ENCODE measurements at places on chromosomes 11 and 22. TPM values are rescaled to one million over a fixed set of nuclear protein-coding genes. Genes with fewer than 3 reads are reported as not detected.

DNA sequence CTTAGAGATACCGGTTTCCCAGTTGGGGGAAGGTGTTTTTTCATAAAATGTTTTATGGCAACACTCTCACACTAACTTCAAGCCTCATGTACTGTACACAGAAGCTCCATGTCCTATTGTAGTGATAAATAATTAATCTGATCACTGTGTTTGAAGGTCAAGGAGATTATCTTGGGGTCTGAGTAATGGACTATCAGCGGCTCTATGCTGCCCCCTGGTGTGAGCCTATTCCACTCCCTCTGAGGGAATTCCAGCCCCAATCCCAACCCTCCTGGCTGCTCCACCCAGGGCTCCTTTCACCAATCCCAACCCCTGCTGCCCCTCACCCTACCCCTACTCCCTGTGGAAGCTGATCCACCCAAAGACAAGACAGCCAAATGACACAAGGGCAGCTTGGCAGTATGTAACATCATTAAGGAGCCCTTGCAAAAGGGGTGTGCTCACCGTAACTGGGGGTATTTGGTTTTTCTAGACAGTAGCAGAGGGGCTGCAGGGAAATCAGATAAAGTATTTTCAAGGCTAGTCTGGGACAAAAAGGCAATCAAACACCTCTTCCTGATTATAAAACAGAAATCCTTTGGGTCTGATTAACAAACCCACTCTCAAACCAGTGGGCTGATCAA, 22.3 kb downstream of the HPS4 start:
- no peaks in the 10 kb centered on the region for H3K4me1 ChIP-seq
- no peak for DNase-seq
- no peak overlapping the region for H3K27ac ChIP-seq
- no peaks in the 10 kb centered on the region for H3K27me3 ChIP-seq

GRCh38 chr22:19984201-19984753, 32.3 kb downstream of the ARVCF start:
- no peak overlapping the region for H3K4me3 ChIP-seq
- peaks cover 8% of the 10 kb centered on the region for H3K27me3 ChIP-seq
- DNase-seq = peak; percentile 76
- no peaks in the 10 kb centered on the region for H3K4me1 ChIP-seq
- no peaks in the 10 kb centered on the region for H3K36me3 ChIP-seq
- no peak overlapping the region for H3K27ac ChIP-seq

DNA sequence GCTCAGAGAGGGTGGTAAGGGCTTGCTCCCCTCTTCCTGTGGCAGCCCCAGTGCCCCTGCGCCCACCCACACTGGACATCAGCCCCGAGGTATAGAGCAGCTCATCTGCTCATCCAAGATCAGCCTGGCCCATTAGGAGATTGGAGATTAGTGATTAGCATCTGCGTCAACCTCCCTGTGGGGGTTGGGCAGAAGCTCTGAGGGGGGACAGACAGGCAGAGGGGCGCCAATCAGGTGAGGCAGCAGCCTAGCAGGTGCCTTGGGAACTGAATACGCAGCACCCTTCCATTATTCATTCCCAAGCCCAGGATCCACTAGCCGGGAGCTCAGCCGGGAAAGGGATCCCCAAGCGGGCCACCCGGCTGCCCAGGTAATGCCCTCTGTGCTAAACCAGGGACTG, 11.0 kb downstream of the SMTN start:
- peaks cover 100% of the 10 kb centered on the region for H3K36me3 ChIP-seq
- no peak overlapping the region for H3K4me3 ChIP-seq
- no peak for DNase-seq
- H3K4me1 ChIP-seq = no peaks in the 10 kb centered on the region
- H3K27ac ChIP-seq = no peak overlapping the region
- H3K27me3 ChIP-seq = no peaks in the 10 kb centered on the region

- no peak overlapping the region for H3K27ac ChIP-seq
- DNase-seq = no peak
- H3K36me3 ChIP-seq = no peaks in the 10 kb centered on the region
- H3K4me3 ChIP-seq = no peak overlapping the region
- H3K27me3 ChIP-seq = no peaks in the 10 kb centered on the region
These were observed 2.4 kb upstream of the OR10V1 start for GRCh38 chr11:59716051-59716450.

The SLC43A1 gene
- 11.8 TPM for total RNA-seq

DNA sequence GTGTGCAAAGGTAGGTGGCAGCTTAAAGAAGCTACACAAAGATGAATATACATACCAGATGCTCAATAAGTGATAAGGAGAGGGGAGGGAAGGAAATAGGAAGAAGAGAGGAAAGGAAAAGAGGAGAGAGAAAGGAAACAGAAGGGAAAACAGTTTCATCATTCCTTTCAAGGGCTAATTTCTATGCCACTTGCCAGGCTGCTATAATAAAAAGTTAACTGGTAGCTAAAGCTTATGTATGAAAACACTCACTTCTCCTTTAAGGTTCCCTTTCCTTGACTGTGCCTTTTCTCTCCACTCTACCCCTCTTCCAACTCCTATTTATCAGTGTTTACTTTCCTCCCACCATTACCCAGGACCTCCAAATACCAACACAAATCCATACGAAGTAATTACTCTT, 347.9 kb downstream of the DLG2 start:
- no peak overlapping the region for H3K27ac ChIP-seq
- no peaks in the 10 kb centered on the region for H3K4me1 ChIP-seq
- no peak for DNase-seq
- H3K4me3 ChIP-seq = no peak overlapping the region
- no peaks in the 10 kb centered on the region for H3K27me3 ChIP-seq
- no peaks in the 10 kb centered on the region for H3K36me3 ChIP-seq

DNA sequence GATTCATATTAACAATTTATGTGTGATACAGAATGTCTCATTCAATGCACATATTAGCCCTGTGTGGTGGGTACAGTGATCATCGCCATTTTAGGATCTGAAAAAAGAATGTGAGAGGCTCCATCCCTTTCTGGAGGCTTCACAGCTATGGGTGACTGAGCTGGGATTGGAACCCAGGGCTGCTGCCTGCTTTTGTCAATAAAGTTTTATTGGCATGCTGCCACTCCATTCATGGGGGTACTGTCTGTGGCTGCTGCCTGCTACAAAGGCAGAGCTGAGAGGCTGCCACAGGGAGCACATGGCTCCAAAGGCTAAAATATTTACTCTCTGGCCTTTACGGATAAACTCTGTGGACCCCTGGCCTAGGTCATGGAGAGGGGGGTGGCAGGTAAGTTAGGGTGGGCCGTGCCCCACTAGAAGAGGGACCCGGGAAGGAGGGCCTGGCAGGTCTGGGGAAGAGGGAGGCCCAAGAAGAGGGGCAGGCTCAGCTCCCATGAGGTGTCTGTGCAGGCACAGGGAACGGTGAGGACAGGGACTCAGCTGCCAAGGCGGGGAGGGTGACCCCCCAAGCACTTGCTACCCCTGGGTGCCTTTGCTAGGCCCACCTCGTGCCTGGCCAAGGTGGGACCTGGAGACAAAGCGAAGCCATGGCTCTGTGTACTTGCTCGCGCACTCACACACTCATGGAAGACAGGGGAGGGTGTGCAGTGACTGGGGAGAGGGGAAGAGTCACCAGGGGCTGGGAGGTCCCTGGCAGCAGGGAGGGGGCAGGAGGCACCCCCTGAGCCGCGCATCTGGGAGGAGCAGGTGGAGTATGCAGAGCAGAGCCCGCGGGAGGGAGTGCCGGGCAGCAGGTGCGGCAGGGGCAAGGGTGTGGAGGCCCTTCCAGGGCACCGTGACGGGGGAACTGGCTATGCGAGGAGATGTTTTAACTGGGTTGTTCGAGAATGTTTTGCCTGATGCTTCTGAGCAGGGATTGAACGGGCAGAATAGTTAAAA, 335.3 kb downstream of the CTTN start:
- no peak overlapping the region for H3K4me3 ChIP-seq
- H3K36me3 ChIP-seq = no peaks in the 10 kb centered on the region
- H3K27ac ChIP-seq = no peak overlapping the region
- no peaks in the 10 kb centered on the region for H3K27me3 ChIP-seq

GRCh38 chr11:84887055-84887629, 740.0 kb downstream of the DLG2 start:
- H3K27me3 ChIP-seq = no peaks in the 10 kb centered on the region
- no peak overlapping the region for H3K27ac ChIP-seq
- no peaks in the 10 kb centered on the region for H3K4me1 ChIP-seq
- no peak overlapping the region for H3K4me3 ChIP-seq
- no peak for DNase-seq
- no peaks in the 10 kb centered on the region for H3K36me3 ChIP-seq

The ARHGEF17 gene
- 56.3 TPM for total RNA-seq

- no peaks in the 10 kb centered on the region for H3K36me3 ChIP-seq
- H3K27ac ChIP-seq = no peak overlapping the region
- no peaks in the 10 kb centered on the region for H3K27me3 ChIP-seq
- H3K4me1 ChIP-seq = peaks cover 4% of the 10 kb centered on the region
These were observed 82.6 kb downstream of the MICAL3 start for GRCh38 chr22:17941471-17942406.

The RAB1B gene
- total RNA-seq = 141 TPM

DNA sequence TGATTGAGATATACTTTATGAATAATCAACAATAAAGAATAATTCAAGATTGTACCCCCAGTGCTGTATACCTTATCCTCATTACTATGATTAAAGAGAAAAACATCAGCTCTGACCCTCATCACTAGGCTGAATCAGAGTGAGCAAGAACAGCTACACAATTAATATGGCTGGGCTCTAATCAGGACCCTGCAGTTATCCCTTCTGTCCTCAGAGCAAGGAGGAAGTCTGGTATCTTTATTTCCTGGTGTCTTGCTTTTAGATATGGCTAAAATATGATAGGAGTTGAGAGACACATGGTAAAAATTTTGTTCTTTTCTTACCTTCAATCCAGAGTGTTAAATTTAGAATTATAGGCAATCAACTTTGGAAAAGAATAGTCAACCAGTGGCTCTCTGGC, 28.6 kb upstream of the GAB2 start:
- H3K36me3 ChIP-seq = peaks cover 11% of the 10 kb centered on the region
- no peak overlapping the region for H3K27ac ChIP-seq
- no peak overlapping the region for H3K4me3 ChIP-seq
- no peak for DNase-seq
- H3K4me1 ChIP-seq = no peaks in the 10 kb centered on the region

DNA sequence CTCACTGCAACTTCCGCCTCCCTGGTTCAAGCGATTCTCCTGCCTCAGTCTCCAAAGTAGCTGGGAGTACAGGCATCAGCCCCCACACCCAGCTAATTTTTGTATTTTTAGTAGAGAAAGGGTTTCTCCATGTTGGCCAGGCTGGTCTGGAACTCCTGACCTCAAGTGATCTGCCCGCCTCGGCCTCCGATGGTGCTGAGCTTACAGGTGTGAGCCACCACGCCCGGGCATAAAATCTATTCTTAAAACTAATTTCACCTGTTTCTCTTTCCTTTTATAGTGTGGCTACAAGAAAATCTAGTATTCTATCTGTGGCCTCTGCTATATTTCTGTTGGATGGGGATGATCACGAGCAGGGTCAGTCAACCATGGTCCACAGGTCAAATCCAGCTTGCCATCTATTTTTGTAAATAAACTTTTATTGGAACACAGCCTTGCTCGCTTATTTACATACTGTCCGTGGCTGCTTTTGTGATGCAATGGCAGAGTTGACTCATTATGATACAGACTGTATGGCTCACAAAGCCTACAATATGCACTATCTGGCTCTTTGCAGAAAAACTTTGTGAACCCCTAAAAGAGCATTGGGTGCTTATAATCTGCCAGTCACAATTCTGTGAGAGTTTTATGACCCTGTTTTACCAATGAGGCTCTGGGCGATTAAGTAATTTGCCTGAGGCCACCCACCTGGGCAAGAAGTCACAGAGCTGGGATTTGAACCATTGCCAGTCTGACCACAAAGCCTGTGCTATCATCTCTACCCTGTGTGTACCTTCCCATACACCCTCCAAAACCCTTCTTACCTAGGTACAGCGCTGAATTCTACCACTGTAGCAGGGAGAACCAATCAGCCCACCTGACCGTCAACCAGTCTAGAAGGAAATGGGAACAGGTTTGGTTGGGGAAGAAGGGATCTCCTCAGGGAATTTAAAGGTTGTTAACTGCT, 28.3 kb downstream of the SLC1A2 start:
- no peak for DNase-seq
- no peaks in the 10 kb centered on the region for H3K36me3 ChIP-seq
- H3K4me3 ChIP-seq = no peak overlapping the region
- peak overlapping the region; percentile 39 for H3K27ac ChIP-seq
- peaks cover 25% of the 10 kb centered on the region for H3K4me1 ChIP-seq

The RFPL2 gene
- total RNA-seq = not detected

DNA sequence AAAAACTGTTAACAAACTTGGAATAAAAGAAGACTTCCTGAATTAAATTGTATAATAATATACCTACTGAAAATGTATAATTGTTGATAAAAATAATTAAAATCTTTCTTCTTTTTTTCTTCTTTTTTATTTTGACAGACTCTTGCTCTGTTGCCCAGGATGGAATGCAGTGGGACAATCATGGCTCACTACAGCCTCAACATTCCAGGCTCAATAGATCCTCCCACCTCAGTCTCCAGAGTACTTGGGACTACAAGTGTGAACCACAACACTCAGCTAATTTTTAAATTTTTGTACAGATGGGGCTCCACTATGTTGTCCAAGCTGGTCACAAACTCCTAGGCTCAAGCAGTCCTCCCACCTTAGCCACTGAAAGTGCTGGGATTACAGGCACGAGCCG, 1063.8 kb upstream of the CNTN5 start:
- no peak overlapping the region for H3K4me3 ChIP-seq
- no peaks in the 10 kb centered on the region for H3K27me3 ChIP-seq
- DNase-seq = no peak
- H3K4me1 ChIP-seq = no peaks in the 10 kb centered on the region

GRCh38 chr11:64502634-64503033, 88.4 kb upstream of the SLC22A12 start:
- no peaks in the 10 kb centered on the region for H3K36me3 ChIP-seq
- no peak overlapping the region for H3K27ac ChIP-seq
- no peak for DNase-seq
- H3K4me3 ChIP-seq = no peak overlapping the region

The CNTN5 gene
- not detected for total RNA-seq

The SERHL2 gene
- total RNA-seq = 2.1 TPM

DNA sequence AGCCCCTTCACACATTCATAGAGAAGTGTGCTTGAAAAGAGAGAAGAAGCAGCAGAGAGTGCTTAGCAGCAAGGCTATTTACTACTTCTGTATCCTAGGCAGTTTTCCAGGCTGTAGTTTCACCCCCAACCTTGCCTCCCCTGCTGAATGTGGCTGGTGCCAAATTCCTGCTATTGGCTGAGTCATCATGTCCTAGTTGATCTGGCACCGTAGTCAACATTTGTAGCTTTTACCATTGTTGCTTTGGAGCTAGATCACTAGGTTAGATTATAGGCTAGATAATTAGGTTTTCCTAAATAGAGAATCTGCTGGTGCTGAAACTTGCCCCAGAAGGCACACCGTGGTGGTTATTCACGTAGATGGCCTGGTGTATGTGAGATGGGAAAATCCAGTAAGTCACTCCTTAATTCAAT, 32.7 kb downstream of the ARHGAP42 start:
- no peaks in the 10 kb centered on the region for H3K4me1 ChIP-seq
- no peaks in the 10 kb centered on the region for H3K27me3 ChIP-seq
- peak overlapping the region; percentile 42 for H3K27ac ChIP-seq
- peak; percentile 45 for DNase-seq

The ALX4 gene
- not detected for total RNA-seq

The NXPE4 gene
- not detected for total RNA-seq
